Naive thymus-derived CD4-positive, alpha-beta T cell (primary cell): ENCODE measurements at places on chromosomes 12 and 14. TPM values are rescaled to one million over a fixed set of nuclear protein-coding genes. Genes with fewer than 3 reads are reported as not detected.

- H3K4me1 ChIP-seq = peaks cover 16% of the 10 kb centered on the region
- no peak for DNase-seq
- H3K4me3 ChIP-seq = no peak overlapping the region
Measured at GRCh38 chr14:87994974-87995373, 2.0 kb upstream of the GALC start.

DNA sequence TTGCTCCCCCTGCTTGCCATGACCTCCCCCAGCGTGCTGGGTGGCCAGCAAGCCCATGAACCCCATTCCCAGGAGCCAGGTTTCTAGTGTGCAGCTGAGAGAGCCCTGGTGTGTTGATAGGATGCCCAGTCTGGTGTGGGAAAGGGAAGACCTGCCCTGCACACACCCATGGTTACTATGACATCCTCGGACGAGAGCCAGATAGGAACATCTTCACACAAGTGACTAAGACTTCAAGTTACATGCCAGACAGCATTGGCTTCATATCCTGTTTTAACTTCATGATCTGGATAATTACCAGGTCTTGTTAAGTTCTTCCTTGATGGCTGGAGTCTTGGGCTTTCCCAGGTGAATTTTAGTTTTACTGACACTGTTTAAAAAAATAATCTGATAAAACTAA is 196.6 kb upstream of the EGLN3 start:
- H3K27ac ChIP-seq = no peak overlapping the region
- H3K4me1 ChIP-seq = no peaks in the 10 kb centered on the region
- H3K27me3 ChIP-seq = no peaks in the 10 kb centered on the region
- no peak for DNase-seq

GRCh38 chr14:58697266-58697929 is 59.6 kb downstream of the DACT1 start:
- H3K27me3 ChIP-seq = no peaks in the 10 kb centered on the region
- H3K36me3 ChIP-seq = no peaks in the 10 kb centered on the region
- H3K4me3 ChIP-seq = no peak overlapping the region
- no peak for DNase-seq
- H3K4me1 ChIP-seq = no peaks in the 10 kb centered on the region

- no peaks in the 10 kb centered on the region for H3K27me3 ChIP-seq
- no peak overlapping the region for H3K27ac ChIP-seq
- H3K4me1 ChIP-seq = no peaks in the 10 kb centered on the region
- no peaks in the 10 kb centered on the region for H3K36me3 ChIP-seq
- H3K4me3 ChIP-seq = no peak overlapping the region
Measured at GRCh38 chr12:51855586-51856428, 7.3 kb upstream of the FIGNL2 start.

DNA sequence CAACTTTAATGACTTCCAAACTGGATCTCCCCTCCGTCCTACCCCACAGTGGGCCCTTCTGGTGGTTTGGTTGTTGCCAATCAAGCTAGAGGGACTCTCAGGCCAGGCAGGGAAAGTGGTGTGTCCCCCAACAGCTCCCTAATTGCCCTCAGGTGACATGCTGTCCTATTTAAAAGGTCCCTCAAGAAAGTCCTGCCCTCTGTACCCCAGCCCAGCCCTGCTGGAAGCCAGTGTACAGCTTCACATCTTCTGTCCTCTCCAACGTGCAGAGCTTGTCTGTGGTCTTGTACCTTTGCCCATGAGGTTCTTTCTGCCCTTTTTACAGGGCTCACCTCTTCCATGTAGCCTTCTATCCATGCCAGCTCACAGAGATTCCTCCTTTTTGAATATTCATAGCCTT is 4.2 kb downstream of the RIN3 start:
- no peak overlapping the region for H3K4me3 ChIP-seq
- no peaks in the 10 kb centered on the region for H3K36me3 ChIP-seq
- H3K27me3 ChIP-seq = no peaks in the 10 kb centered on the region

Gene PA2G4
- 254 TPM in 2 replicates for total RNA-seq

Gene VDR
- 79.2 and 82.6 TPM in 2 replicates for total RNA-seq
